ENCODE measurements at places on chromosomes 11 and 22. TPM values are rescaled to one million over a fixed set of nuclear protein-coding genes. Genes with fewer than 3 reads are reported as not detected.

The PDHX gene
- total RNA-seq: 37.2 TPM

GRCh38 chr11:113506893-113507292, 31.7 kb upstream of the DRD2 start:
- no peak for DNase-seq

DNA sequence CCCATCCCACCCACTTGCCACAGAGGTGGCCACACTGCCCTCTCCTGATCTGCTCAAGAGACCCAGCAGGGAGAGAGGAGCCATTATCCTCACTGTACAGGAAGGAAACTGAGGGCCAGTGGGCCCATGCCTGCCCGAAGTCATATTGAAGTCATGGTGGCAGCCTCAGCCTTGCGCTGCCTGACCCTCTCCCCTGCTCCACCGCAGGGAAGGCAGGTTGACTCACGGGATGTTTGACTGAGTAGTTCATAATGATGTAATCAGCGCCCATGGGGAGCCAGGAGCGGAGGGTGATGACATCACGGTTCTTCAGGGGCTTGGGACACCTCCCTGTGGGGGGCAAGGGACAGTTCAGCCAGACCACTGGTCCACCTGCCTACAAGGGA, 6.1 kb upstream of the ARAP1 start:
- peak; percentile 84 for DNase-seq

The GRAP2 gene
- total RNA-seq: not detected

DNA sequence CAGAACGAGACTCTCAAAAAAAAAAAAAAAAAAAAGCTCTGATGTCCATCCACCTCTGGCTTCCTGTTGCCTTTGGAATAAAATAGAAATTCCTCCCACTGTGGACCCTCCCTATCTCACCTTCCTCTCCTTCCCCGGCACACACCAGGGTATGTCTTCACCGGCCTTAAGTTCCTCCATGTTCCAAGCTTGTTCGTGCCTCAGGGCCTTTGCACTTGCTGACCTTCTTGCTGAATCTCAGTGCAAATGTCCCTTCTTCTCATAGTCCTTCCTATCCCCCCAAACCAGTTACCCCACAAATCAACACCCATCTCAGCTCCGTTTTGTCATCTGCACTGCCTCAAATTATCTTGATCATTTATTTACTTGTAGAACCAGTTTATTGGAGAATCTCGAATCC, 20.6 kb downstream of the IFT27 start:
- DNase-seq: no peak

- no peak for DNase-seq
These were observed 9.5 kb downstream of the C1QTNF6 start for GRCh38 chr22:37178350-37179125.

DNA sequence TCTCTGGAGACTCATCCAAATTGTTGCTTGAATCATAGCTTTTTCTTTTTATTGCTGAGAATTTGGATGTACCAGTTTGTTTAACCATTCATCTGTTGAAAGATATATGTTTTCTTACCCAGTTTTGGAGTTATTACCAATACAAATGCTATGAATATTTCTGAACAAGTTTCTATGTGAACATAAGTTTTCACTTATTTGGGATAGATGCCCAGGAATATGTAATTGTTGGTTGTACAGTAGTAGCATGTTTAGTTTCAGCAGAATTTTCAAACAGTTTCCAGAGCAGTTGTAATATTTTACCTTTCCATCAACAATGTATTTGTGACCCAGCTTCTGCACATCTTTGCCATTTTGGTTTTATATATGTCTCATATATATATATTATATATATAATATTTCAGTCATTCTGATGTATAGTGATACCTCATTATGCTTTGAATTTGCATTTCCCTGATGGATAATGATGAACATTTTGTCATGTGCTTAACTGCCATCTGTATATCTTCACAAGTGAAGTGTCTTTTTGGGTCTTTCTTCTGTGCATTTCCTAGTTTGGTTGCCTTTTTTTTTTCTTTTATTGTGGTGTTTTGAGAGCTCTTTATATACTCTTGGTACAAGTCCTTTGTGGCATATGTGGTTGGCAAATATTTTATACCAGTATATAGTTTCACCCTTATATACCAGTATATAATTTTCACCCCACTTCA, 118.8 kb downstream of the LUZP2 start:
- no peak for DNase-seq

The DTX4 gene
- 2.5 TPM for total RNA-seq

The TOMM22 gene
- total RNA-seq: 139 TPM

GRCh38 chr11:73598719-73599379, 937 bp upstream of the FAM168A start:
- no peak for DNase-seq

The CALCA gene
- not detected for total RNA-seq

DNA sequence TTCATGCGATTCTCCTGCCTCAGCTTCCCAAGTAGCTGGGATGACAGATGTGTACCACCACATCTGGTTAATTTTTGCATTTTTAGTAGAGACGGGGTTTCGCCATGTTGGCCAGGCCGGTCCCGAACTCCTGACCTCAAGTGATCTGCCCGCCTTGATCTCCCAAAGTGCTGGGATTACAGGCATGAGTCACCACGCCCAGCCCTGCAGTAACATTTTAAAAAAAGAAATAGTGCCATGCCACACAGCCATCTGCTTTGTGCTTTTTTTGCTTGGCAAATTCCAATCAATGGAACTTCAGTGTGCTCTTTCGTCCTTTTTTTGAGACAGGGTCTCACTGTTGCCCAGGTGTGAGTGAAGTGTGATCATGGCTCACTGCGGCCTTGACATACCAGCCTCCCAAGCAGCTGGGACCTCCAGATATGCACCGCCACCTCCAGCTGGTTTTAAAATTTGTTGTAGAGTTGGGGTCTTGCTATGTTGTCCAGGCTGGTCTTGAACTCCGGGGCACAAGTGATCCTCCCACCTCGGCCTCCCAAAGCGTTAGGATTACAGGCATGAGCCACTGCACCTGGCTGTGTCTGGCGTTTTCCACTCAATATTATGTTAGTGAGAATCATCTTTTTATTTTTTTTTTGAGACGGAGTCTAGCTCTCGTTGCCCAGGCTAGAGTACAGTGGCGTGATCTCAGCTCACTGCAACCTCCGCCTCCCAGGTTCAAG, 1.8 kb upstream of the CHADL start:
- no peak for DNase-seq

DNA sequence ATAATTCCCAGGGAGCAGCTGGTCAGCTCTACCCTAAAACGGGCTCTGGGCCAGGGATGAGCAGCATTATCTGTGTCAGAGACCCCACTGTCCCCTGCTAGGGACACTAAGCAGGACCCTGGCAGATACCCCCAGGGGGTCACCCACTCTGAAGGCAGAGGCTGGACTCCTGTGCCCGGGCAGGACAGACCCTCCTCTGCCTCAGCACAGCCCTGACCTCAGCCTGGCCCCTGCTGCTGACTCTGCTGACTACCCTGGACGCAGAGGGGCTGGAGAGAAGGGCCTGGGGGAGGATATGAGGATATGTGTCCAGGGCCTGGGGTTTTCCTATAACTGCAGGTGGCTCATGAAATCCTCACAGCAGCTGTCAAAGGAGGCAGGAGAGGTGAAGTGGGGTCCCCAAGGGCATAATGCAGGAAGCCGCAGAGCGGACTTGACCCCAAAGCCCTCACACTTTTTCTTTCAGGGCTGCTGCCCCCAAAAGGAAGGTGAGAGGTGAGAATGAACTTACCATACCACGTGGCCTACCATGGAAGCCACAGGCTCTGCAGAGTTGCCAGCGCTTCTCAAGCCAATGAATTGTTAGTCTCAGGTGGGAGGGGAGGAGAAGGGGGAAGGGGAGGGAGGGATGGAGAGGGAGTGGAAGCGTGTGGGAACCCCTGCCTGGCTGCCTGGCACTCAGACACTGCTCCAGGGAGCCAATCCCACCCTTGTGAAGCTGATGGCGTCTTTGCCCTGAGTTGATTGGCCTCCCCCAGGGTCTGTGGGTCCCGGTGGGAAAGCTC, 76.7 kb upstream of the WNT11 start:
- no peak for DNase-seq

The OR8H1 gene
- not detected for total RNA-seq

DNA sequence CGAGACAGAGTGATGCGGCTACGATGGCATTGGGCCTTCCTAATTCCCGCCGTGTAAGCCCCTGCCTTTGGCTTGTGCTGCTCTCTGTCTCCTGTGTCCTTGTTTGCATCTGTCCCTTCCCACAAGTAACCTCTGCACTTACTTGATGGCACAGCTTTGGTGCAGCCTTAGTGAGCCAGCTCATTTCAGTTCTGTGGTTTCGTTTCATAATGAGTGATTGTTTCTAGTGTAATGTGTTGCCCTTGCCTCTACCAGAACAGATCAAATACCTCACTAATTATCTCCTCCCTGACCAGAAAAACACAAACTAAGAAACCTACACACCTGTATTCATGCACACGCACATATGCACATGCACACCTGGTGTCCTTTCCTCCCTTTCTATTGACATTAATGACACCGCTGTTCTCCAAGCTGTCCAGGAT, 58.8 kb downstream of the GRK3 start:
- no peak for DNase-seq

The TSSC4 gene
- 45.3 TPM for total RNA-seq

The CENPM gene
- 14.7 TPM for total RNA-seq

- no peak for DNase-seq
These were observed 14.3 kb downstream of the FXYD6 start for GRCh38 chr11:117862019-117862725.

- peak; percentile 58 for DNase-seq
These were observed at the start of gene NFRKB for GRCh38 chr11:129895126-129896041. TSS of gene NFRKB (minus strand) at chr11:129895578. CDS start at chr11:129892849, 2,729 bp downstream.

The P2RX6 gene
- 0.56 TPM for total RNA-seq

DNA sequence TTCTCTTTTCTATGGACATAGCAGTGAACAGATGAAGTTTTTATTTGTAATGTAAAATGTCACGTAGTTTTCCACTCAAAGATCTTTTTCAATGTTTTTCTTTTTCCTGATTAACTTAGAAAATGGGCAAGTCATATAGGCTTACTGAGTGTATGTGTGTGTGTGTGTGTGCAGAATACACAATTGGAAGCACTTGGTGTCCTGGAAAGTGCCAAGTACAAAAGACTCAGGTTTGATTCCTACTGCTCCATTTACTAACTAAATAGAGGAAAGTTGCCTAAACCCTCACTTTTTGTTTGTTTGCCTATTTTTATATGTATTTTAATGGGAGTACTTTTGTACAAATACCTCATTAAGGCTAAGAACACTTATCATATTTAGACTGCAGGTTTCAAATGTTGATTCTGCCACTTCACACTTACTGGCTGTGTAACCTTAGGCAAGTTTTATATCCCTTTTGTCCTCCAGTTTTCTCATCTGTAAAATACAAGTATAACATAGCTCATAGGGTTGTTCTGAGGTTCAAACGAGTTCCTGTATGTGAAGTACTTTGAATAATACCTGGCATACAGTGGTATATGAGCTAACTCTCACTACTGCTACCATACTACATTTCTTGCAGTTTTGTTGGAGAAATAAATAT, 90.1 kb downstream of the TYR start:
- no peak for DNase-seq

- DNase-seq: no peak
These were observed 20.7 kb downstream of the ARHGAP8 start for GRCh38 chr22:44773082-44773481.

The SYT7 gene
- not detected for total RNA-seq

DNA sequence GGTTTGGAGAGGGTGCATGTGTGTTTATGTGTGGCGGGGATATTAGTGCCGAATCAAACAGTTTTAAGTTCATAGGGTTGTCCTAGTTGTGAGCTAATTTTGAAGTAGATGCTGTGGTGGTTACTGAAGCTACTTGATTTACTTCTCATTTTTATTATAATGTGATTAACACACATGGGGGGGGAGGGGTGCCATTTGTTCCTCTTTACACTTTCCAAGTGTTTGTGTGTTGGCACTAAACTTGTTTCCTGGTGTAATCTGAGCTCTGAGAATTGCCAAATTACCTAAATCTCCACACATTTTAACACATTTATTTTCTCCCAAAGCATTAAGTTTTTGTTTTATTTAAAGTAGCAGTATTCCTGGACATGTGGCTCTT, 60.1 kb downstream of the ZNRF3 start:
- no peak for DNase-seq

DNA sequence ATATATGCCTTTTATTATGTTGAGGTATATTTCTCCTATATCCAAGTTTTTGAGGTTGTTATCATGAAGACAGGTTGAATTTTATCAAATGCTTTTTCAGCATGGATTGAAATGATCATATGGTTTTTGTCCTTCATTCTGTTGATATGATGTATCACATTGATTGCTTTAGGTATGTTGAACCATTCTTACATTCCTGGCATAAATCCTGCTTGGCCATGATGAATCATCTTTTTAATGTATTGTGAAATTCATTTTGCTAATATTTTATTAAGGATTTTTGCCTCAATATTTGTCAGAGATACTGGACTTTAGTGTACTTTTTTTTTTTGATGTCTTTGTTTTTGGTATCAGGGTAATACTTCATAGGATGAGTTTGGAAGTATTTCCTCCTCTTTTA, 283.8 kb upstream of the C11orf87 start:
- DNase-seq: peak; percentile 11

The GAL3ST3 gene
- total RNA-seq: not detected

The DGAT2 gene
- total RNA-seq: 2.2 TPM

DNA sequence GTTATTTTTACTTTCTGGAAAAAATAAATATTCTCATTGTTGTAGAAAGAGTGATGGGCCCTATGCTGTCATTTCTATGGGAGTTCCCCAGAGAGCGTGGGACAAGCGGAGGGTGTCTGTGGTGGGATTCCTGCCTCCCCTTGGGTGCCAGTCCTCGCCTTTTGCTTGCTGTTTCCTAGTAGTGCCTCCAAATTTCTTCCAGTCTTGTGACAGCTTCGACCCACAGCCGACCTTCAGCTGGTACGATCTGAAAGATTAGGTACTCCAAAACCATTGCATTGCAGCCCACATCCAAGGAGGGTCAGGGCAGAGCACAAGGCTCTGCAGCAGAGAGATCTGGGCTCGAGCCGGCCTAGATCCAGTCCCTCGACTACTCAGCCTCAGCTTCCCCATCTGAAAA, 58.9 kb upstream of the EMID1 start:
- DNase-seq: no peak

The FZD4 gene
- 10.3 TPM for total RNA-seq

- DNase-seq: peak; percentile 69
These were observed 28.9 kb upstream of the SHISAL1 start for GRCh38 chr22:44341431-44342346.

GRCh38 chr11:132977746-132978145, 554.6 kb downstream of the OPCML start:
- DNase-seq: no peak

GRCh38 chr11:72038491-72038890, 39.8 kb downstream of the IL18BP start:
- peak; percentile 72 for DNase-seq

- DNase-seq: peak; percentile 65
These were observed at the start of gene RRAS2 for GRCh38 chr11:14358729-14359439. TSS of gene RRAS2 (minus strand) at chr11:14359183. CDS start at chr11:14358870, 313 bp downstream.

DNA sequence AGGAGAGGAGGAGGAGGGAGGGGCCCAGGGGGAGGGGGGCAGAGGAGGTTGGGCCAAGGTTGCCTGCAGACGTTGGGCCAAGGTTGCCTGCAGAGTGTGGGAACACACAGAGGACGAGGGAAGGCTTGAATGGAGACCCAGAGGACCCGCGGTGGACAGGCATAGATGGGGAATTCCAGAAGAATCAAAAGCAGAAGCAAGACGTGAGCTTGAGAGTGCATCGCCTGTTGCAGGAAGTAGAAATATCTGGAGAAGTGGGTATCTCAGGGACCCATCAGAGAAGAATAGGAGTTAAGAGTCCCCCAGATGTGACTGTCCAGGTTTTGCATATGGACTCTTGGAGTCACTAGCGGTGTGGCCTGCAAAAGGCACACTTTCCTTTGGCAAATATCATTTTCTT, 670.2 kb downstream of the TBC1D22A start:
- DNase-seq: no peak

GRCh38 chr11:122920579-122920978, 38.0 kb downstream of the JHY start:
- no peak for DNase-seq

The TSKU gene
- total RNA-seq: 6.8 TPM

Data from IMR-90 (cell line).